ENCODE measurements at places on chromosomes 6 and 20.
A peak's percentile ranks its signal among the peaks of the same experiment; 100 is the strongest.

GRCh38 chr6:164230259-164230658 is 815.7 kb downstream of the QKI start:
- peak; percentile 56 for DNase-seq

DNA sequence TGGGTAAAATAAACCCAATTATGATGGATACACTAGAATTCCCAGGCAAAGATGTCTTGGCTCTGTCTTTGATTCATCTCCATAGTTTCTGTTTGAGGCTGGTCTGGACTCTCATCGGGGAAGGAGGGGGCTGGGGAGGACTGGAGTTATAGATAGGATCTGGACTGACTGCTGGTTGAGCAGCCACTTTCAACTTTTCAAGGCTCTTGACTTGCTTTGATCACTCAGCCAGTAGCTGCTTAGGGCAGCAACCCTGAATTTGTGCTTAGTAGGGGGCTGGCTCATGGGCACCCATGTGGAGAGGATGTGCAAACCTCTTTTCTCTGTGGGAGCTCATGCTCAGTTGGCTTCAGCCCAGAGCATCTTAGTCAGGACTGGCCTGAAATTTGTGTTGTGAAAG is 114.0 kb upstream of the NEDD9 start:
- no peak for DNase-seq

GRCh38 chr6:37988127-37988526 is 168.6 kb downstream of the ZFAND3 start:
- DNase-seq = no peak

DNA sequence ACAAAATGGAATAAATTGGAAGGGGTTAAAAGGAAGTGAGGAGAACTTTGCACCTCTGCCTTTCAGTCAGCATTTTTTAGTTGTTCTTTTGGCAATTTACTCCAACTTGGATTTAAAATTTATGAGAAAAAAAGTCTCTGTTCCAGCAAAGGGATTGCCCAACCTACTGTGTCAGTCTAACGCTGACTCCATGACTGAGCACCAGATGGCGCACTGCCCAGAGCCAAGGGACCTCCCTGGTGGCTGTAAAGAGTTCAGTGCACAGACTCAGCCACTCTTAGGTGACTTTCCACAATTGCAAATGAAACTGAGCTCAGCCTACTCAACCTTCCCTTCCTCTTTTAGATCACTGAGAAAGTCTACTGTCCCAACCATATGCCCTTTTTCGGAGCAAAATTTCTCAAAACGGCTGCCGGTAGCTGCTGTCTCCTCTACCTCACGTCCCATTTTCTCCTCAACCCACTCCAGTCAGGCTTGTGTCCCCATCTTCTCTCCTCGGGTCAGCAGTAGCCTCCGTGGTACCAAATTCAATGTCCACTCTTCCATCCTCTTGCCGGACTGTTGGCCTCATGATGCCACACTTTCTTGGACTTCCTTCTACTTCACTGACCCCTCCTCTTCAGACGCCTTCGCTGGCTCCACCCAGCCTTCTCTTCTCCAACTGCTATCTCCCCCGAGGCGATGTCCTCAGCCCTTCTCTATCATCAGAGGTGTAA is 38.7 kb downstream of the GSTA2 start:
- DNase-seq = peak; percentile 3

DNA sequence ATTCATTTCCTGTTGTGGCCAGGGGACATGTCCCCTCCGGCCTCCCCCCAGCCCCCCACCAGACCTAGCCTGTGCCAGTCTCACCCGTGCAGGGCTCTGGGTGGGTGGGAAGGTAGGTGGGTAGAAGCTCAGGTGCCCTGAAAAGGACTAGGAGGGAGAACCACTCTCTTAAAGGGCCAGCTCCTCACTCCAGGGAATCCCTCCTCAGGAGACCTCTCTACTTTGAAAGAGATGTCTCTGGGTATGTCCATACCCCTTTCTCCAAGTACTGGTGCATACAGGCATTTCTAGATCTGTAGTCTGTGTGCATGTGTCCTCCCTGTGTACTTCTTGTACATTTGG is 60.8 kb upstream of the EPB41L1 start:
- no peak for DNase-seq

DNA sequence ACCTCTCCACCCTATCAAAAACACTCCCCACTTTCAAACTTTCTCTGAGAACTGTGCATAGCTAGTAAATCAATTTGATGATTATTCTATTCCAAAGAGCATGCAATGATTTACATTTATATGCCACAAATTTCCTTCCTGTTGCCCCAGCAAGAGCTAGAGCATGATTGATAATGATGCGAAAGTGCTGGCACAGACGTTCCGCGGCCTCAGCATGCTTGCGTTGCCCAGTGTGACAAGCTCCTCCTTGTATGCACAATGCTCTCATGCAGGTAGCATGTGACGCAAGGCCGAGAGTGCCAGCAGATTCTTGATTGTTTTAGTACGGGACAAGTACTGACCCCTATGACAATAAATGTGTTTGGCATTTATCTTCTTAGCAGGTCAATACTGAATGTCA is 696.3 kb upstream of the SLC35B3 start:
- DNase-seq = no peak

- DNase-seq = no peak
Observed at GRCh38 chr6:111980143-111980542, 73.8 kb upstream of the CCN6 start.

DNA sequence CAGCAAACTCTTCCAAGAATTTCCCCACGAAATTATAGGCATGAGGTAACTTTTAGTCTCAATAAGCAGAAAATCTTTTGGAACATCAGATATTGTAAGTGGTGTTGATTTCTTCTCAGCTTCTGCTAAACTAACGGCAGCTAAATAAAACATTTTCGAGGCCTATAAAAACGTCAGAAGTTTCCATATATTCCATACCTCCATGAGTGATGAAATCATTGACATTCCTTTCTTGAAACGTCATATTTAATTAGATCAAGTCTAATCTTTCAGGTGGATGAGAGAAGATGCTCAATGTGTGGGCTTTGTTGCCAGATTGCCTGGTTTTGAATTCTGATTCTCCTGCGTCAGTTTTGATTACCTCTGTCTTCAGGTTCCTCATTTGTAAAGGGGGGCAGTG is 81.3 kb downstream of the CDC5L start:
- no peak for DNase-seq

DNA sequence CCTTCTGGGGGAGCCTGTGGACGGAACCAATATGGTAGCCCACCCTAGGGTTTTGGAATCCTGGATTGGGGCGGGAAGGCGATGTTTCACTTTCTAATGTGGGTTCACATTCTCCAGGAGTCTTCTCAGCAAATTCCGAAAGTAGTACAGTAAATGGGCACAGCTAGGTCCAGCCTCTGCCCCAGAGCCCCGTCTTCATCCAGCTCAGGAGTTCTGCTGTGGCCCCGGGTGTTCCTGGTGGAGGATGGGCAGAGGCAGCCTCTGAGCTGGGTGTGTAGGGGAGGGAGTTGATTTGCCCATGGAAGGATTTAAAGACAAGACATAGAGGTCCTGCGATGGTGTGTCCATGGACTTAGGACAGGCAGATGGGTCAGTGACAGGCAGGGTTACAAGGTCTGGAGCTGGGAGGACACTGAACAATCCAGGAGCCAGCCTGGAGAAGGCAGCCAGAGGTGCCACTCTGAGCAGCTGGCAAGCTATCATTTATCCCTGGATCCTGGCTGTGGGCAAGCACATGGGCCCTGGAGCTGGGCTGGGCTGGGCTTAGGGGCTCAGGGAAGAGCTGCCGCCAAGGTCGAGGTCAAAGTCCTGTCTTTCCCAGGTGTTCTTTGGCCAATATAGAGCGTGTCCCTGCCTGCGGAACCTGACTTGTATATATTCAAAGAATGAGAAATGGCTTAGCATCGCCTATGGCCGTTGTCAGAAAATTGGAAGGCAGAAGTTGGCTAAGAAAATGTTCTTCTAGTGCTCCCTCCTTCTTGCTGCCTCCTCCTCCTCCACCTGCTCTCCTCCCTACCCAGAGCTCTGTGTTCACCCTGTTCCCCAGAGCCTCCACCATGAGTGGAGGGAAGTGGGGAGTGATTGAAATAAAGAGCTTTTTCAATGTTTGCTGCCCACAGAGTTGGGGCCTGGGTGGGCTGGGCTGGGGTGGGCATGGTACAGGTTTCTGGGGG is 6.7 kb downstream of the CLPSL1 start:
- DNase-seq = no peak

DNA sequence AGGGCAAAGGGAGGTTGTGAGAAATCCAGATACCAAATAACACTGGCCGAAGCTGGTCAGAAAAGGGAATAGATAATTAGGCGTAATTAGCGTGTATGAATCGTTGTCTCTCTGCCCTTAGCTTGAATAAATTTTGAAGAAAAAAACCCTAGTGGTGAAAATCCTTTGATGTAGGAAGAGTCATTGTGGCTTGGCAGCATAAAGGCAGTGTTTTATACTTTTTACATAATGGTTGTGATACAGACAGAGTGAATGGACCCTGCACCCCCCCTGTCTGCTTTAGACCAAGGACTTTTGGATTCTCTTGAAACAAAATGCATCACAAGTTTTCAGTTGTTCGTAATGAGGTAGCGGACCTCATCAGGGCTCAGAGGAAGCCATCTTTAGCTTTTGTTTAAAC is 126.5 kb downstream of the AFG1L start:
- no peak for DNase-seq

DNA sequence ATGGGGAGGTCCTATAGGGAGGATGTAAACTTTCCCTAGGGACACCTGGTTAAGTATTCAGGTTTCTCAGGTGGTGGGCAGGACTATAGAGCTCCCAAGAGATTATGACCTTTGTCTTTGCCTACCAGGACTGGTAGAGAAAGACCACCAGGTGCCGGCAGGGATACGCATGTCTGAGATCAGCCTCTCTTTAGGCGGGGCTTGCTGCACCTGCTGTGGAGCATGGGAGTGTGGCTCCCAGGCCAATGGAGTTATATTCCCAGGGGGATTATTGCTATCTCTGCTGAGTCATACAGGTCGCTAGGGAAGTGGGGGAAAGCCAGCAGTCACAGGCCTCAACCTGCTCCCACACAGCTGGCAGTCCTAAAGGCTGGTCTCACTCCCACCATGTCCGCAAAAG is 280.5 kb upstream of the MMS22L start:
- no peak for DNase-seq

DNA sequence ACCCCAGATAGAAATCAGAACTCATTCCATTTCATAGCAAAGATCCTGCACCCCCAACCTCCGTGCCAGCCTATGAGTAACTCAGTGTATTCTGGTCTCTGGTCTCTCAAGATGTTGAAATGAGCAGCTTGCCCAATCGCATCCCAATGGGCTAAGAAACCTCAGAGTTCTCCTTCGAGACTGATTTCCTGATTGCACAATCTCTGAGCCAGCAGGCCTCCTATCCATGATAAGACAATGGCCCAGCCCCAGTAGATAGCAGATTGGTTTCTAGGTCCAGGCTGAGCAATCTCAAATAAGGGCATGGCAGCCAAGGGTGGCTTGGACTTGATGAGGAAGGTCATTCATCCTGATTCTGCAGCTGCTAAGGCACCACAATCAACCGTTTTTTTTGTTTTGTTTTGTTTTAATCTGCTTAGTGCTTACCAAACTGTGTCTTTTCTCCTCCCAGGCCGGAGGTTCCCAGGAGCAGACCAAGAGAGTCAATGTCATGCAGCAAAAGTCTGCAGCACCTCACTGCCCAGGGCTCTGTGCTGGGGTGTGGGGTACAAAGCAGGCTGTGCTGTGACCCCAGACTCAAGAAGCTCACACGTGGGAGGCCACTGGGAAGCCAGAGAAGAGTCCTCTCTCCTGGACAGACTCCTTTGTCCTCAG is 125.1 kb upstream of the NXT1 start:
- peak; percentile 15 for DNase-seq

- no peak for DNase-seq
Observed at GRCh38 chr6:33710296-33711121, 991 bp downstream of the UQCC2 start.

DNA sequence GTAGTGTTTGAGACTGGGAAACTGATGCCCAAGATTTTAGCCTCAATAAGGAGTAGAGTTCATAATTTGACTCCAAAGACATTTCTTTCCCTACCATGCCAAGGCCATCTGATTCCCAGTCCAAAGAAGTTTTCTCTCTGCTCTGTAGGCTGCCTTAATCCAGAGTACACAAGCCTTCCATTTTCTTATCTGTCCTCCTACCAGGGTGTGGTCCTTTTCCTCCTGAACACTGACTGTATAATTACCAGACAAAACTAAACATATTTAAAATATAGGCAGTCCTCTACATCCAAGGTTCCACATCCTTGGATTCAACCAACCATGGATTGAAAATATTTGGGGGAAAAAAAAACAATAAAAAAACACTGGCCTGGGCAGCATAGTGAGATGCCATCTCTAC is 108.4 kb downstream of the SLC16A10 start:
- no peak for DNase-seq

DNA sequence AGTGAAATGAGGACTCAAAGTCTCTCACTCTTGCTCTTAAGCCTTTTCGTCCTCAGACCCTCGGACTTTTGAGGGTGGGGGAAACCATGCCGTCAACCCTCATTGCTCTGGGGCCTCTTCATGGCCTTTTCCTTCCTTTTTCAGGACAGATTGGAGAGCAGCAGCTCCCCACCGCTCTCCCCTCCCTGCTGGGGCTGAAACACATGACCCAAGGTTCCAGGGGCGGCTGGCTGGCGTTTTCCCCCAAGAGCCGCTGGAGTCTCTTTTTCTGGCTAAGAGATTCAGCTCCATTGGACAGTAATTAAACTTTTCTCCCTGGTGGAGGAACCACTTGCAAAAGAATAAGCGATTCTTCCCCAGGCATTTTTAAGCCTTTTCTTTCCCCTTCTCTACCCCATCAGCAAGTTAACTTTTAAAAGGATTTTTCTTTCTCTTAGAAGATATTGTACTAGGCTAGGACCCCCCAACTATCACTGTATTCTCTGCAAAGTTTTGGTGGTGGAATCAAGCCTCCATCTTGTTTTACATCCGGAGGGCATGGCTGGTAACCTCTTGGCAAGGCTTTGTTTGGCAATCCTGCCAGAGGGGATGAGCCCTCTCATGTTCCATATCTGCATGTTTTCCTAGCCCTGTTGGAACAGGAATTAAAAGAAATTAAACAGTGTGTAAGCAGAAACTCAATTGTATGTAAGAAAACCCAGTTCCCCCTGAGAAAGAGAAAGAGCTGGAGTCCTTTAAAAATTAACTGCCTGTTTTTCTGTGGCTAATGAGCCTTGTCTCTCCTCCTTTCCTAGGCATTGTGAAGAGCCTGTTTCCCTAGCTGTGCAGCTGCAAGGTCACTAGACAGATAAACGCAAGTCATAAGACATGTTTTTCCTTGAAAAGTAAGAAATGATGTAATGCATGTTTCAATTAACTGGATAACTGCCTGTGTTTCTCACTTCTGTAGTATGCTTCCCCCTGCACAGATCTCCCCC is 100.8 kb upstream of the GPR6 start:
- no peak for DNase-seq

- no peak for DNase-seq
Observed at GRCh38 chr6:73680289-73680918, 15.6 kb upstream of the CD109 start.

GRCh38 chr6:79040083-79040482 is 38.0 kb downstream of the PHIP start:
- no peak for DNase-seq

Measured in putamen (tissue), 1 donor.